ENCODE measurements at places on chromosomes 7 and 10.

DNA sequence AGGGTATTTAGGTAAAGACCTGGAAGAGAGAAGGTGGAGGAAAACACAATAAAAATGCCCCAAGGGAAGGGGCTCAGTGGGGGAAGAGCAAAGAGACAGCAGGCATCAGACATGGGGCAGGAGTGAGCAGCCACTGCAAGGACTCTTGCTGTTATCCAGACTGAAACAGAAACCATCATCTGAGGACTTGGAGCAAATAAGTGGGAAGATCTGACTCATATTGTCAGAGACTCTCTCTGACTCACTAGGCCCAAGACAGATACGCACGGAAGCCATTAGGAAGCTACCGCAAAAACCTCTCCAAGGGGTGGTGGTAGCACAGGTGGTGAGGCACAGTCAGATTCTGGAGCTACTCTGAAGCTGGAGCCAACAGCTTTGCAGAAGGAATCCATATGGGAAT is 110.7 kb downstream of the RNF32 start:
- DNase-seq: no peak

DNA sequence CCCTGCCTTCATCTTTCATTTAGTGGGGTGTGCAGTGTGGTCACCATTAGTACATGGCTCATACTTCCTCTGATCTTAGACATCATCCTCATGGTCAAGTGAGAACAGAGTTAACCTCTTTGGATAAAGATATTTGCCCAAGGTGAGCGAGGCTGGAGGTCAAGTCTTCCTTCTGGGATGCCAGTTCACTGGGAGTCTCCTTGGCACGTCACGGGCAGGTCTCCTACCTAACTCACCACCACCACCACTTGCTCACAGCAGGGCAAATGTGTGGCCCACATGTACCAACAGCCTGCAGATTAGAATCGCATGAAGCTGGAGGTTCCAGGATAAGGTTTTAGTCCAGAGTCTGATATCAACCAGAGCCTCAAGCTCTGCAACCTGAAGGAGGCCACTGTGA is 164.6 kb downstream of the USP6NL start:
- no peak for DNase-seq

DNA sequence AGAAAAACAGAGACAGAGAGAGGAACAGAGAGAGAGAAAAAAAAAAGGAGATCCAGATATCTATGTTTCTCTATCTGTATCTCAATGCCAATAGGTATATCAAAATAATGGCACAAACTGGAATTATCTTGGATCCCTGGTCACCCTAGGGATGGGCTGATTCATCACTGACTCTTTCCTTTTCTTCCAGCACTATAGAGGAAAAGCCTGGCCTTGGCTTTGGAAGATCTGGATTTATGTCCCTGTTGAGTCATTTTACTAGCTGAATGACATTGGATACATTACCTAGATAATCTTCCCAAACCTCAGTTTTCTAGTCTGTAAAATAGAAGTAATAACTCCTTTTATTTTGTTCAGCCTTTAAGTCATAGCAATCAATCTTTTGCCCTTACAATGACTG is 152.8 kb upstream of the GDF10 start:
- no peak for DNase-seq

GRCh38 chr10:32347363-32348022 is 535 bp upstream of the EPC1 start:
- no peak for DNase-seq

GRCh38 chr10:21280971-21281572 is 244.4 kb downstream of the SKIDA1 start:
- no peak for DNase-seq

- no peak for DNase-seq
These were observed 31.1 kb downstream of the ENKUR start for GRCh38 chr10:24984906-24985305.

- no peak for DNase-seq
These were observed 643.6 kb downstream of the IPMK start for GRCh38 chr10:57624066-57624465.

- no peak for DNase-seq
These were observed 5.4 kb downstream of the SFR1 start for GRCh38 chr10:104127411-104127810.

DNA sequence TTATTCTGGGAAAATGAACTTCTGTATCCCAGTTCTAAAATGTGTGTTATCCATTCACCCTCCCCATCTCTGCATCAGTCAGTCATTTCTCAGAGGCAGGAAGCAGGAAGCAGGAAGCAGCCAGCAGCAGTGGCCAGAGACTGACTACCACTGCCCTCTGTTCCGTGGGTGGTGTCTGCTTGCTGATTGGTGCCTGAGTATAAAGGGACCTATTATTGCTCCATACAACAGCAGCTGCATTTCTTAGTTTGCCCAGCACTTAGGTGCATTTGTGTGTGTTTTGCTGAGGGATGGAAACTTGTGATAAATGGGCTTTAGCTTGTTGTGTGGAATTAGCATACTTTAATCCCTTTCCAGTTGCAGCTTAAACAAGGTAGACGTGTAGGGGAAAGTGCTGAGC is 582.2 kb downstream of the SORCS1 start:
- DNase-seq: no peak

DNA sequence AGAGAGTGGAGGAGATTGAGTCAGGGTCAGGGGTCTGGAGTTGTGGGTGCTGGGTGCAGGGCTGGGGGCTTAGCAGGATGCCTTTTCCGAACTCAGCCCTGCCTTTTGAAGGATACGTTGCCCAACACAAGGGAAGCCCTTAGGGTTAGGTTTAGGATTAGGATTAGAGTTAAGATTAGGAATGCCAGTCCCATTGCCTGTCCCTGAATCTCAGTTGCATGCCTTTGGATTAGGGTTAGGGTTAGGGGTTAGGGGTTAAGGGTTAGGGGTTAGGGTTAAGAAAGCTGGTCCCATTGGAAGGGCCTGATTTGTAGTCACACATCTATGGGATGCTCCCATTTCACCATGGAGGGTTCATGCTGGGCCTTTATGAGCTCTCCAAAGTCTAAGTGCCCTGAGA is 20.8 kb upstream of the ZNF488 start:
- DNase-seq: no peak

- DNase-seq: no peak
These were observed 130.0 kb upstream of the LRRTM3 start for GRCh38 chr10:66795866-66796265.

Measured in cerebellar nuclear complex (tissue), 1 donor.